Thoracic aorta endothelial cell (primary cell): ENCODE measurements at places on chromosomes 11 and 22. TPM values are rescaled to one million over a fixed set of nuclear protein-coding genes. Genes with fewer than 3 reads are reported as not detected.

The MS4A4A gene
- total RNA-seq: not detected in 2 replicates

The CST6 gene
- 0.22 and 0.53 TPM in 2 replicates for total RNA-seq

The OR4D5 gene
- not detected in 2 replicates for total RNA-seq

The APOA5 gene
- not detected in 2 replicates for total RNA-seq

The SLC22A6 gene
- total RNA-seq: not detected in 2 replicates

The NXPE1 gene
- not detected in 2 replicates for total RNA-seq

The INPPL1 gene
- total RNA-seq: 52.5 and 62.6 TPM in 2 replicates

The ISX gene
- total RNA-seq: not detected in 2 replicates

The MS4A14 gene
- not detected in 2 replicates for total RNA-seq

The SYCE3 gene
- not detected in 2 replicates for total RNA-seq

The OR2AT4 gene
- not detected in 2 replicates for total RNA-seq

The ANKK1 gene
- under 0.01 and 0.07 TPM in 2 replicates for total RNA-seq

The MPZL3 gene
- total RNA-seq: 11.8 and 14.1 TPM in 2 replicates

The MMP13 gene
- not detected in 2 replicates for total RNA-seq

The TNNI2 gene
- total RNA-seq: not detected in 2 replicates

The GAB4 gene
- not detected in 2 replicates for total RNA-seq

The WBP2NL gene
- total RNA-seq: 0.22 TPM in 1 of 2 replicates, not detected in the other

The MMP27 gene
- total RNA-seq: not detected in 2 replicates

The SCN2B gene
- not detected in 2 replicates for total RNA-seq

The CHST1 gene
- total RNA-seq: 48.1 and 58.4 TPM in 2 replicates

The OR51B5 gene
- total RNA-seq: not detected in 2 replicates

The UBQLNL gene
- 0.07 TPM in 1 of 2 replicates, not detected in the other for total RNA-seq

The KCNJ5 gene
- total RNA-seq: not detected in 2 replicates

The PRR33 gene
- total RNA-seq: not detected in 2 replicates

The KRTAP5-7 gene
- total RNA-seq: 0.07 and 0.13 TPM in 2 replicates

The GGTLC2 gene
- not detected in 2 replicates for total RNA-seq

The PLEKHA7 gene
- total RNA-seq: 0.13 and 1.7 TPM in 2 replicates

The SAA1 gene
- total RNA-seq: not detected in 2 replicates

The STK33 gene
- total RNA-seq: 0.53 and 1.1 TPM in 2 replicates

The LINC01488 gene
- total RNA-seq: not detected in 2 replicates

The CARD18 gene
- total RNA-seq: not detected in 2 replicates
